ENCODE measurements at places on chromosomes 5 and 9.

DNA sequence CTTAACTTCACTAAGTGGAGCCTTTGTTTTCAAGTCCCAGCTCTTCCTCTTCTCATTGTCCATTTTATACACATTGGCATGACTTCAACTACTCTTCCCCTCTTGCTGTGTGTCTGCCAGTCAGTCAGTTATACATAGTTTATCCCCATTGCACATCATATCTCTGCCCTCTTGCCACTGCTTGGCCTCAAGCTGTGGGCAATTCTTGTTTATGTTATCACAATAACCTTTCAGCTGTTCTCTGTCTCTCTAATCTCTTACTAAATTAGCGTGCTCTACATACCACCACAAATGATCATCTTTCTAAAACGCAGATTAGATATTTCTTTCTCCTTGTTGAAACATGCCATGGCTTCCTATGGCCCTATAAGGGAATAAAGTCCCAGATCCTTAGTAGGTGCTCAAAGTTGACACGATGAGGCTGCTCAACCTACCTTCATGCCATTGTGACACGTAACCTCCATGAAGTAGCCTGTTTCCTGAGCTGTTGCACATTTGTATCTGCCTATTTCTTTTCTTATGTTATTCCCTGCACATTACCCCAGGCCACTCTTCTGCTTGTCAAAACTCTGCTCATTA, 239.3 kb downstream of the GAS1 start:
- DNase-seq: no peak

DNA sequence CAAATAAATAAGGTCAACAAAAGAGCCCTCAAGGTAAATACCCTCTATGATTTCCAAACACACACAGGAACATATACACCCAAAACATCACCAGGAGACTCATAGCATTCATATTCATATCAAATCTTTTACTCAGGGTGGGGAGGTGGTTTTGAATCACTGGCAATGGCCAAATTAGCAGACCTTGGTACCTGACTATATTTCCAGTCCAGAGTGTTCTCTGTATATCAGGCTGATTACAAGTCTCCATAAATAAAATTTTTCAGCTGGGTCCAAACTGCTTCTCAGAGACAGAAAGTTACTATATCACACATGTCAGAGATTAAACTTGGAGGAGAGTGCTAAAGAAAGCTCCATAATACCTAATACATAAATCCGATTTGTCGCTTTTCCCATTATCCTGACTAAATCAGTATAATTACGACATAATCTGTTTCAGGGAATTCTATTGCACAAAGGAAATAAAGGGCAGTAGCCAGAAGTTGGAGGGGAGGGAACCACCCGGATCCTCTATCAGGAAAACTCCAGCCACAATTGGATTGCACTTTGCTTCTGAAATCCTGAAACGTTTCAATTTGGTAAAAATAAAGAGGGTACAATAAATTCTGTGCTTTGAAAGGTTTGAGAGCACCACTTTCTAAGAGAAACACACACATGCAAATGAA, 7.0 kb upstream of the GOLGA1 start:
- no peak for DNase-seq

GRCh38 chr9:130237763-130238524, 27.6 kb upstream of the HMCN2 start:
- DNase-seq: no peak

GRCh38 chr9:109035684-109036423, 22.6 kb upstream of the CTNNAL1 start:
- DNase-seq: no peak

GRCh38 chr5:82605441-82605973, 327.4 kb upstream of the RPS23 start:
- DNase-seq: no peak

DNA sequence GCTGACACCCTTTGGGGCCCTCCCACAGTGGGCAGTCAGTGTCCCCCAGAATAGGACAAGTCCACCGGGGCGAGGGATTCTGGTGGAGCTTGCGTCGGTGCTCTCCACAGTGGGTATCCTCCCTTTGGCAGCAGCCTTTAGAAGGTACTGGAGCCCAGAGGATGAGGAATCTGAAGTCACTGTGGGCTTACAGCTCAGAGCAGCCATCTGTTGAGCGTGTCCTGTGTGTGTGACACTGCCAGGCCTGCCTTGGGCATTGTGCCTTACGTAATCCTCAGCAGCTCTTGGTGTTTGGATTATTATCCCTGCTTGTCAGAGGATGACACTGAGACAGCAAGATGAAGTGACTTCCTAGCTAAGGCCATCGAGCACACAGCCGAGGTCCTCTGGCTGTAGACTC, 12.6 kb downstream of the URM1 start:
- no peak for DNase-seq
